ENCODE measurements at places on chromosomes 11 and 22.

DNA sequence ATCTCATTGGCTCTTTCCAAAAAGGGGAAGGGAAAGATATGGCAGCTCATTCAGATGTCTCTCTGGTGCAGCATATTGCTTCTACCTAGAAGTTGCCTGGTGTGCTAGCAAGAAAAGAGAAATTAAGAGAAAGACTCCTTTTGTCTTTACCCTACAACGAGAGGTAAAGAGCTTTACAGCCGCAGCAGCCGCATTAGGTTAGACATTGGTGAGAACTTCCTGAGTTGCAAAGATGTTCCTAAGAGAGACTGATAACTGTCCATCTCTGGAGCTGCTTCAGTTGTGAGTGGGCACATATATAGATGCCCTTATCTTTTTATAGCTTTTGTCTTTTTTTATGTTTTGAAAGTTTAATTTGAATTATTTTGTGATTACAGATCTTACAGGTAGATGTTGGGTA, 80.8 kb upstream of the NNMT start:
- DNase-seq = no peak

DNA sequence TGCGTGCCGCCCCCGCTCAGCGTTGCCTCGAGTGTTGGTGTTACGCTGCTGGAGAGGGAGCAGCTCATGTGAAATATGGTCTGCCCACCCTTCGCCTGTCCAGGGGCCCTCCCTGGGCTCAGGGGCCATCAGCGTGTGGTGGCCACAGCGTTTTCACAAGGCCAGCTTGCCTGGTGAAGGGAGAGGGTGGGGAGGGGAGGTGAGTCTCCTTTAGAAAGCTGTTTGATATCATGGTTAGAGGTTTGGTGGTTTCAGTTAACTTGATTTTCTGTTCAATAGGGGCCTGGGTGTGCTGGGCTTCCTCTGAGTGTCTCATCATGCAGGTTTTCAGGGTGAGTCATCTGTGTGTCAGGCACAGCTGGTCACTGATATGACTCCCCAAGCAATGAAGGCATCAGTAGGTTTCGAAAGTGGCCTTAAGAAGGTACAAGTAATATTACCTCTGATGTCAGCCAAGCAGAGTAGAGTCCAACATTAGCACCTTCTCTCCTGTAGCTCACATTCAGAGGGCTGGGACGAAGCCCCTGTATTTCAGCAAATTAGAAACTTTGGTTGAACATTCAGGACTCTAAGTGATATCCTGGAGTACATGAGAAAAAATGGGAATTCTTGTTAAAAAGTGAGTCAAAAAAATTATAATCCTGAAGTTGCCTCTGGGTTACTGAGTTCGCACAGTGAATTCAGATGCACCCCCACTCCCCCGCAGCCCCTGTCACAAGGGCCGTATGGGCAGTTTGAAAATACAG, 172.5 kb downstream of the TBC1D22A start:
- DNase-seq = no peak

- no peak for DNase-seq
Observed at GRCh38 chr11:67674442-67674871, at the start of gene ALDH3B2. Gene ALDH3B2, minus strand, starts transcription at chr11:67674623. Its CDS starts 7,688 bp downstream, at chr11:67666935.

DNA sequence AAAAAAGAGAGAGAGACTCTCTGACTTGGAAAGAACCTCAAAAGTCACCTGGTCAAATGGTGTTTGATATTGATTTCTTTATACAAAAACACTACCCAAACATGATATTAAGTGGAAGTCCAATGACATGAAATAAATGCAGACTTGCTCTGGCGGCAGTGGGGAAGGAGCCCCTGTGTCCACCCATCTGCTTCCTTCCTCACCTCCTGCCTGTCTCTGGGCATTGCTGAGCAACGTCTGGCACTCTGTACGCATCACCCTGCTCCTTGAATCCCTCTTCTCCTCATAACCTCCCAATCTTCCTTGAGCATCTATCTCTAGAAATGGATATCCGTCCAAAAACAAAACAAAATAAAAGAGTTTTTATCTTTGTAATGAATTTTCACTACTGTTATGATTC, 39.9 kb upstream of the GRAMD1B start:
- DNase-seq = no peak

- DNase-seq = no peak
Observed at GRCh38 chr11:122032317-122032716, 83.7 kb downstream of the BLID start.

- no peak for DNase-seq
Observed at GRCh38 chr11:67640021-67640757, 626 bp upstream of the TBX10 start.

GRCh38 chr11:96125400-96125799, 201.5 kb upstream of the MTMR2 start:
- DNase-seq = no peak

DNA sequence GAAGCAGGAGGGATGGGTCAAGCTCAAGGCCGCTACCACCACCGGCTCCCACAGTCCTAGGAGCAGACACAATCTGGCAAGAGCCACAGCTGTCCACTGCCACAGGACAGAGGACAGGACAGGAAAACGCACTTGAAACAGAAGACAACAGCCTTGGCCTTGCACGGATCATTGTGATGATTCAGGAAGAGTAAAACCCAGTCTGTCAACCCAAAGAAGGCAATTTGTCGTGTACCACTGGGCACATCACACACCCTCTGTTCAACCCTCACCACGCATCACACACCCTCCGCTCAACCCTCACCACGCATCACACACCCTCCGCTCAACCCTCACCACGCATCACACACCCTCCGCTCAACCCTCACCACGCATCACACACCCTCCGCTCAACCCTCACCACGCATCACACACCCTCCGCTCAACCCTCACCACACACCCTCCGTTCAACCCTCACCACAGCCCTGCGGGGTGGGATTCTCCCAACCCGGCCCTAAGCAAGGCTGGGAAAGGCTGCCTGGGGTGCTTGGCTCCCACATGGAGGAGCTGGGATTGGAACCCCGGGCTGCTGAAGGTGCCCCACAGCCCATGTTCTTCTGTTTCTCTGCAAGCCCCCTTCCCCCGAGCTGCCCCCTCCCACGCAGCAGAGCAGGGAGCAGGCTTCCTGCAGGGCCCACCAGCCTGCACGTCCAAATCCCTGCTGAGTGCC, 11.3 kb upstream of the CDC42BPG start:
- DNase-seq = no peak

DNA sequence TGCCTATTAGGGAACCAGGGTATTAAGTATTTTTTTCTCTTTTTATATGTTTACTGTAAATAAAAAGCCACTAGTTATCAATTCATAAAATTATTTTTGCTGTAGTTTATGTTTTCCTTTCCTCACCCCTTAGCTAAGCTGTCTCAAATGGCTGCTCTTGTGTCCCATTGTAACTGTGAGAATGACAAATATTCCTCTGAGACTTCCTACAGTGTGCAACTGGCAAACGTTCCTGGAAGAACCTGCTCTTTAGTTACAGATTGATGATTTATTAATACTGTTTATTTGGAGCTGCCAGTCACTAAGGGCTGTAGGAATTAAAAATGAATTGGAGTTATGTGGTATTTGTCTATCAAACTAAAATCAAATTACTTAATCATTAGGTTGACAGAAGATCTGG, 675.4 kb upstream of the ARHGAP42 start:
- DNase-seq = no peak

DNA sequence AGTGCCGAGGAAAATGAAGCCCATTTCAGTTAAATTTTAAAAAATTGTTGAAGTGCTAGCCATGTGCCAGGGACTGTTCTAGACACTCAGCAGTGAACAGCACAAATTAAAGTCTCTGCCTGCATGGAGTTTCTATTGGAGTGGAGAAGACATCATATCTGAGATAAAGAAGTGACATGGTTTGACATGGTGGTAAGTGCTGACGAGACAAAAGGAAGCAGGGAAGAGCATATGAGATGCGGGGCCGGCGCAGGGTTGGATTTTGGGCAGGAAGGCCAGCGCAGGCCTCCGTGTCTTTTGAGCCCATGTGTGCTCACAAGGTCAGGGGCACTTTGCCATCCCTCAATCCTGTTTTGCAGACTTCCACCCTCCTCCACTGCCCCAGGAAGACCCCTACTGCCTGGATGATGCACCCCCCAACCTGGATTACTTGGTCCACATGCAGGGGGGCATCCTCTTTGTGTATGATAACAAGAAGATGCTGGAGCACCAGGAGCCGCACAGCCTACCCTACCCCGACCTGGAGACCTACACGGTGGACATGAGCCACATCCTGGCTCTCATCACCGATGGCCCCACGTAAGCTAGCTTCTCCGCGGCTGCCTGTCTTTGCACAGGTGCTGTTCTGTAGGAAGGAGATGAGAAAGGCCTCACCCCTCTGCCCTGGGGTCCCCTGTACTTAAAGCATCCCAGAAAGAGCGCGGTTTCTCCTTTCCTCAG, 29.6 kb downstream of the AMPD3 start:
- no peak for DNase-seq

DNA sequence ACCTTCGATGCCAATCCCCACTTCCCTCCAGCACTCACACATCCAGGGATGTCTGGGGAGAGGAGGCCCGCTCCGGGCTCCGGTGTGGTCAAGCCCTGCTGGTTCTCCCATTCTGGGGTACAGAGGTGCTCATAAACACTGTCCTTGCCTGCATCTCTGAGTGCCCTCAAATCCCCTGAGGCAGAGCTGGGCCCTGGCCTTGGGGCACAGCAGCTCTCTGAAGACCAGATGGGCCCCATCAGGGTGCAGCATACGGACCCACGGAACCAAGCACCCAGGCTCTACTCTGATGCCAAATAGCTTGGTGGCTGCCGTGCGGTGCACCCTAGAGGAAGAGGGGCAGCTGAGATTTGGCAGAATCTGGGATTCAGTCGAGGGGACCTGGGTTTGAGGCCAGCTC, 35.7 kb upstream of the NNMT start:
- DNase-seq = no peak

Data from NCI-H1092 (cell line).